Right cardiac atrium (tissue), 5 donors: ENCODE measurements at places on chromosomes 2 and 18. TPM values are rescaled to one million over a fixed set of nuclear protein-coding genes. Genes with fewer than 3 reads are reported as not detected.

CPO gene
- 0.42 TPM for total RNA-seq

DNA sequence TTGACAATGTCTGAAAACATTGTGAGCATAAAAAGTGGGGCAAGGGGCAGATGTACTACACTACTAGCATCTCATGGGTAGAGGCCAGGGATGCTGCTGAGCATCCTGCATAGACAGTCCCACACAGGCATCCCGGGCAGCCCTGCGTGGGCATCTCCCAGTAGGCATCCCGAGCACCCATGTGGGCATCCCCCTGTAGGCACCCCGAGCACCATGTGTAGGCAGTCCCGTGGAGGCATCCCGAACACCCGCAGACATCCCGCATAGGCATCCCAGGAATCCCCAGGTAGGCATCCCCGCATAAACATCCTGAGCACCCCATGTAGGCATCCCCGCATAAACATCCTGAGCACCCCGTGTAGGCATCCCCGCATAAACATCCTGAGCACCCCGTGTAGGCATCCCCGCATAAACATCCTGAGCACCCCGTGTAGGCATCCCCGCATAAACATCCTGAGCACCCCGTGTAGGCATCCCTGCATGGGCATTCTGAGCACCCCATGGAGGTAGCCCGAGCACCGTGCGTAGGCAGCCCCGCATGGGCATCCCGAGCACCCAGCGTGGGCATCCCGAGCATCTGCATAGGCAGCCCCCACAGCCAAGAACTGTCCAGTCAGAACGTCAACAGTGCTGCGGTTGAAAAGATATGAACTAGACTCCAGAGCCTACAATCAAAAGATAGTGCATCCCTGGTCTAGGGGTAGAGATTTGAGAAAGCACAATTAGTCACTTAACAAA, 273.5 kb downstream of the NBAS start:
- DNase-seq: no peak

DNA sequence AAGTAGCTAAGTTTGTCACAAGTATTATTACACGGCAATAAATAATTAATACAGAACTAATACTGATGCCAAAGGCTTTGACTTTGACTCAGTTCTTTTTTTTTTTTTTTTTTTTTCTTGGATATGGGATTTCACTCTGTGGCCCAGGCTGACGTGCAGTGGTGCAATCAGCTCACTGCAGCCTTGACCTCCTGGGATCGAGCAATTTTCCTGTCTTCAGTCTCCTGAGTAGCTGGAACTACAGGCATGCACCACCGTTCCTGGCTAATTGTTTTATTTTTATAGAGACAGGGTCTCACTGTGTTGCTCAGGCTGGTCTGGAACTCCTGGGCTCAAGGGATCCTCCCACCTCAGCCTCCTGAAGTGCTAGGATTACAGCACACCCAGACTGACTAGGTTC, 284.5 kb downstream of the SS18 start:
- peak; percentile 42 for DNase-seq

DNA sequence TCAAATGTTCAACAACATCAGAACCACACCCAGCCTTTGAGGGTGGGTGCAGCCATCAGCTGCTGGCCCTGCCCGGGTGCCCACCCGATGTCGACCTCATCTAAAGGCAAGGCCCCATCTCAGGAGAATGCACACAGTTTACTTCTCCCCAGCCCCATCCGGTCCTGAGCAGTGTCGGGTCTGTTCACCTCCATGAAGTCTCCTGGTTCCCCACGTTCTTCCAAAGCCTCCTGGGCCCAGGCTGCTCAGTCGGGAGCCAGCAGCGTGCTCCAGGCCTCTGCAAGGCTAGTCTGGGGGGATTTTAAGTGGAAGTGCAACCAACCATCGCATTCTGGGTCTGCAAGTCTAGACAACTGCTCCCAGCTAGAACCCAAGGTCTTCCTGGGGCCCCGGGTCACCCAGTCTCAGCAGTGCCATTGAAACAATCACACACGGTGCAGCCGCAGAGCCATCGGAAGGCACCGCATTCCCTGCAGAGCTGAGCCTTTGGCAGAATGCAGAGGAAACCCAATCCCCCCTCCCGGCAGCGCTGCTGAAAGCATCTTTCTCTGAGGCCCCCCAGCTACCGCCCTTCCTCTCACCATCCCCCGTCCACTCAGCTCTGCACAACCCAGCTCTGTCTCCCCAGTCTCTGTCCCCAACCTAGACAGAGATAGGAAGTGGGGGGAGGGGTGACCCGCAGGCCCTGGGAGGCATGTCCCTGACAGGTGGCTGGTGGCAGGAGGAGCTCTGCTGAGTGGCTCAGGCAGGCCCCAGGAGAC, 8.5 kb downstream of the ESPNL start:
- DNase-seq: no peak

DNA sequence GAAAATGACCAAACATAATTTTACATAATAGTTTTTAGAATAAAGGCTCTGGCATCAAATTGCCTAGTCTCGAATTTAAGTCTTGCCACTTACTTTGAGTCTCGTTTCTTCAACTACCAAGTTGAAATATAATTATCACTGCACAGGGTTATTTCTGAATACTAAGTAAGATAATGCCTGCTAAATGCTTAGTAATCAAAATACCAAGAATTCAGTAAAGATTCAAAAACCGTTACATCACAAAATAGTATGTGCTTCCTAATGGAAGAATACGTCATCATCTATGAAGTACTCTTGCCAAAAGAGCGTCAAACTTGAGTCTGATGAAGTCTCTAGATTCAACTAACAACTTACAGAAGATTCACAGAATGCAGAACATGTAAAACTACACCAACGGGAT, 40.5 kb downstream of the ATL2 start:
- DNase-seq: no peak

SLC66A2 gene
- 40.0 TPM for total RNA-seq

DNA sequence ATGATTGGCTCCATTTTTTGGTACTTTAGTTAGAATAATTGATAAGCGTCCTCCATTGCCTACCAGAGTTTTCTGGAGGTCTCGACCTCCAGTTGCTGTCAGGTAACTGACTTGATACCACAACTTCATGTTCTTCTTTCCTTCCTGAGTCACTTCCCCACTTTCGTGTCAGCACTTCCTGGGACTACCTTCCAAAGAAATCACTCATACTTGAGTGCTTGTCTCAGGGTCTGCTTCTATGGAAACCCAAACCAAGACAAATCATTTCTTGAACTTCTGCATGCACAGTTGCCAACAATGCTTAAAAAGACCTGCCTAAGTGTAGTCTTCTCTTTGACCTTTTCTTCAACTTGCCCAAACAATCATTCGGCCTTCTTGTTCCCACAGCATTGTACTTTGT, 210.3 kb upstream of the ETAA1 start:
- no peak for DNase-seq

CWC22 gene
- total RNA-seq: 15.4 TPM
